Activated naive CD4-positive, alpha-beta T cell (primary cell): ENCODE measurements at places on chromosomes 11 and 22.

DNA sequence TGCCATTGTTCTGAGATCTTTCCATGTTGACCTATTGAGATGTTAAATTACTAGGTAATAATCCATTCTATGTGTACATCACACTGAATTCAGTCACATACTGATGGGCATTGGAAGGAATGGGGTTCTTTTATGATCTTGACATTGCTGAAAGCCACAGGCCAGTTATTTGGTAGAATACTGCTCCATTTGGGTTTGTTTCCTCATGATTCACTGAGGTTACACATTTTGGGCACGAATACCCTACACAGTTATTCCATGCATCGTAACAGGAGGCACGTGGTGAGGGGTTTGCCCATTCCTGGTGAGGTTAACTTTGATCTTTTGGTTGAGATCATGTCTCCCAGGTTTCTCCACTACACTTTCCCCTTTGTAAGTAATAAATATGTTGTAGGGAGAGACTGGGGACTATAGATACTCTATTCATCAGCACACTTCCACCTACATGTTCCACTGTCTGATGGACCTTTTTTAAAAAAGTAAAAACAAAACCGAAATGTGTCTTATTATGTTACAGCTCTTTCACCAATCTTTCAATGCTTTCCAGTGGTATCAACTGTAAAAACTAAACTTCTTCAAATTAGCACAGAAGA lies 12.0 kb upstream of the FOLR1 start:
- no peak for DNase-seq

GRCh38 chr22:44116755-44117684 lies 63.7 kb upstream of the PARVG start:
- no peak for DNase-seq

DNA sequence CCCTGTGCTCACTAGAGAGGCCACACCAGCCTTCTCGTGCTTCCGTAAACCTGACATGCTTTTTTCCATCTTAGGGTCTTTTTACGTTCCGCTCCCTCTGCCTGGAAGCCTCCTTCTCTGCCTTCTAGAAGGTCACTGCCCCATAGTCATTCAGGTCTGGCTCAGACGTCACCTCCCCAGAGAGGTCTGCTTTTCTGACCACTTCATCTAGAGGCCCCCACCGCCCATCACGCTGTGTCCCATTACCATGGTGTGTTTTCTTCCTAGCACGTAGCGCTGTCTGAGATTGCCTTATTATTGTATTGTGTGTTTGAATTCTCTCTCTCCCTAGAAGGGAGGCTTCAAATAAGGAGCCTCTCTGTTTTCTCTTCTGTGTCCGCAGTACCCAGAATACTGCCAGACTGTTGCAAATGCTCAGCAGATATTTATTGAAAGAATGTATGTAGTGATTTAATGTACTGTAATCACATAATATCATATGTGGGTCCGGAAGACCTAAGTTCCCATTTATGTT lies 10.0 kb downstream of the TAB1 start:
- no peak for DNase-seq

- DNase-seq, result no peak
Measured at GRCh38 chr22:19962909-19963806, 21.5 kb upstream of the TXNRD2 start.

DNA sequence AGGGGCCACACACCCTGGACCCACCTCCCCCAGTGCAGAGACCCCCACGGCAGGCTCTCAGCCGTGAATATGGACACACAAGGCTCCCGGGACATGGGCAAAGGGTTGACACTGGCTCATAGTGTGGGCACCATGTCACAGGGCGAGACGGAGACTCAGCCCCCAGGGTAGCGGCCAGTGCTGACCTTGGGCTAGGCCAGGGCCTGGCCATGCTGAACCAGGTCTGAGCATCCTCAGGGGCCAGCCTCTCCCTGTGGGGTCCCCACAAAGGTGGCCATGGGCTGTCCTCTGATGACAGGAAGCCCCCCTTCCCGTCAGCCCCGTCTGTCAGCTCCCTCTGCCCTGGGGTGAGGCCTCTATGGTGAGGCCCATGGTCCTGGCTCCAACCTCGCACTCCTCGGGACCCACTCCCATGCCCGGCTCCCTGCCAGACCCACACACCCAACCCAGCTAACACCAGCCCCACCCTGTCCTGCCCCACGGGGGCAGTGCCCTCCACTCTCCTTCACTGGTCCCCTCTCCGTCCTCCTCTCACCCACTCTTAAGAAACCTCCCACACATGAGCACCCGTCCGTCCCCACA lies 19.0 kb upstream of the PRODH start:
- DNase-seq, result no peak

DNA sequence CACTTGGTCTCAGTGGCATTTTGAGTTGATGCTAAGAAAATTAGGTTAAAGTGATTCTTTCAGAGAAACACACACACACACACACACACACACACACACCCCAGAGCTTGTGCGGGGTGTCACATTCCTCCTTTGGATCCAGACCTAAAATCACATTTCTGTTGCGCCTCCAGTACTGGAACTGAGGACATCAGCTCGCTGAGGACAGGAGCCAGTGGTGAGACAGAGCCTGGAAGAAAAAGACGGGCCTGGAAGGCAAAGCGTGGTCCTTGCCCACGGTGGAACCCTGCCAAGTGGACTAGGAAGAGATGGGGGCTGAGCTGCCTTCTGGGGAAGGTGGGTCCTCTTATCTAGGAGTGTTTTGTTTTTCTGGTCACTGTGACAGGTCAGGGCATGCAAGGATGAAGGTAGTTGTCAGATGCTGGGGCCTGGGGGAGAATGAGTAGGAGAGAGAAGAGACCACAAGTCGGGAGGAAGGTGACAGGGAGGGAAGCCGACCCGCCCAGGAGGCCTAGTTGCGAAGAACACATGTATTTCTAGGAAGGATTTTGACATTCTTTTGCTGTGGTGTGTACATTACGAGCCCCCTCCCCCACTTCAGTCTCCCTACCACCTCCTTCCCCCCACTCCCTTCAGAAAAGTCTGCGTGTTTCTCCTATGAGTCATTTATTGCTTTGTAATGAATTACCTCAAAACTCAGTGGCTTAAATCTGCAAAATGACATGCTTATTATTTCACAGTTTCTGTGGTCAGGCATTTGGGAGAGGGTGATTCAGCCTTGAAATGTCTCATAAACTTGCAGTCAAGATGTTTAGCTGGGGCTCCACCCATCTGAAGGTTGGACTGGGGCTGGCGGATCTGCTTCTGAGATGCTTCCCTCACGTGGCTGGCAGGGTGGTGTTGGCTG lies 4.8 kb upstream of the ELFN2 start:
- DNase-seq, result no peak

DNA sequence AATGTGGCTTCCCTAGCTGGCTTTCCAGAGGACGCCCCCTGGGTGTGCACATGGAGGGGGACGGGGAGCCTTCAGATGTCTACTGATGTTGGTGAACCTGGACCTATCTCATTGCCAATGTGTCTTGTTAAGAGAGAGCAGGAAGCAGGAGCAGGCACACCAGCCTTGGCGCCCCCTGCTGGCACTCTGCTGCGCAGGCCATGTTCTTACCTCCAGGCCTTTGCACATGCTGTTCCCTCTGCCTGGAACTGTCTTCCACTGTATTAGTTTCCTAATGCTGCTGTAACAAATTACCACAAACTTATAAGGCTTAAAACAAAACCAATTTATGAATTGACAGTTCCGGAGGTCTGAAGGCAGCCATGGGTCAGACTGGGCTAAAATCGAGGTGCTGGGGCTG lies 23.6 kb upstream of the MN1 start:
- DNase-seq, result peak; percentile 1

- DNase-seq, result no peak
Measured at GRCh38 chr11:130263351-130263750, 51.4 kb downstream of the ZBTB44 start.

DNA sequence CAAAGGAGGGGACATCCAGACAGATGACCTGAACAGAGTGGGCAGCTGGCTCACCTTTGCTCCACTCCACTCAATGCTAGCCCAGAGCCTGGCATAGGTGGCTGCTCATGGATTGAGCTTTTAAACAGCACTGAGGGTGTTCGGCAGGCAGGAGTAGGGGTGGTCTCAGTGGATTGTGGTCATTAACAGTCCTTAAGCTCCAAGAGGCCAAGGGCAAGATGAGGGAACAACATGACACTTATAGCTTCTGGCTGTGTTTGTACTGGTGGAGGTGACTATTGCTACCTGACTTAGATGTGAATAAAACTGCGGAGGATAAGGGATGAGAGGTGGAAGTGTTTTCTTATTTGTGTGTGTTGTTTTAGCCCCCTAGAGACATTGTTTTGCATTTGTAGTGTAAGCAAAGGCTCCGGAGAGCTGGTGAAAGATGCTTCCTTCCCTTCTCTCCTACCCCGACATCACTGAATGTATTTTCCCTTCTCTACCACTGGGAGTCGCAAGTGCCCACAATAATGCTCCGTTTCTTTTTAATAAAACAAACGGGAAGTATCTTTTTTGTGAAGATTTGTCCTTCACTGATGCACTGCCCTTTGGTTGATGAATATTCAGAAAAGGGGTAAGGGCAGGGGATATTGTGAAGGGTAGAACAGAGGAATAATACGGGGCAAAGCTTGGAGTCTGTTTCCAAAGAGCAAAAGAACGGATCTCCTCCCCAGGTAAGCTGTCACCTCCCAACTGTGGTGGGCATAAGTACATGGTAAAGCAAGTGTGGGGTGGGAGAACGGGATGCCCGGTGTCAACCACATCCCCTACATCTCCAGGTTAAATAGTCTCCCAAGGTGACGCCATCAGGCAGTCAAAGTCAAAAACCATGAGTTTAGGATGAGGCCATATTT lies 27.5 kb upstream of the MTNR1B start:
- no peak for DNase-seq

- DNase-seq, result no peak
Measured at GRCh38 chr11:15670520-15671070, 555.9 kb downstream of the INSC start.

DNA sequence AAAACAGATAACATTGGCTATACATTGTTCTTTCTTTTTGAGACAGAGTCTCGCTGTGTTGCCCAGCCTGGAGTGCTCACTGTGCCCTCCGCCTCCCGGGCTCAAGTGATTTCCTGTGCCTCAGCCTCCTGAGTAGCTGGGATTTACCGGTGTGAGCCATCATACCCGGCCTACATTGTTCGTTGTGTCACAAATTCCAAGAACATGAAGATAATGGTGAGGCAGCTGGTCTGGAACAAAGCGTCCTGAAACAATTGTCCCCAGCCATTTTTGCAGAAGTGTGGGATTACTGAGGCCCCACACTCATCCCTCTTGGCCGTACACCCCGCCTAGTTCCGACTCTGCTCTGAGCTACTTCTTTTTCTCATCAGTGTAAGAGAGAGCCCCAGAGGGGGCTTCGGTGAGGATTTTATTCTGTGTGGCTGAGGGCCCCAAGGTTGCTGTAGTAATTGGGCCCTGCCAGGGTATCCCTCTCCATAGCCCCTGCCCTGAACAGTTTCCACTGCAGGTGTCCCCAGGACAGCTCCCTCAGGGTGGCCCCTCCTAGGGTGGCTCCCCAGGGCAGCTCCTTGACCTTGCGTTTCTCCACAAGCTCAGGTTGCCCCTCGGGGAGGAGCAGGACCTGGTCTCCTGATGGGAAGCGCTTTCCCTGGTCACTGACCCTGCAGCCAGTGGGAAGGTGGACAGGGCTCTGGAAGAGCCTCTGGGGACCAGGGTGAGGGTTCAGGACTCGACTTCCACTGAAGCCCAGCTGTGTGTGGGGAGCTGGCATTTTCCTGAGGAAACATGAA lies 13.1 kb upstream of the ARSA start:
- DNase-seq, result no peak

- no peak for DNase-seq
Measured at GRCh38 chr11:105106140-105106539, 33.4 kb downstream of the CARD18 start.

GRCh38 chr11:96607864-96608558 lies 218.2 kb downstream of the JRKL start:
- no peak for DNase-seq

DNA sequence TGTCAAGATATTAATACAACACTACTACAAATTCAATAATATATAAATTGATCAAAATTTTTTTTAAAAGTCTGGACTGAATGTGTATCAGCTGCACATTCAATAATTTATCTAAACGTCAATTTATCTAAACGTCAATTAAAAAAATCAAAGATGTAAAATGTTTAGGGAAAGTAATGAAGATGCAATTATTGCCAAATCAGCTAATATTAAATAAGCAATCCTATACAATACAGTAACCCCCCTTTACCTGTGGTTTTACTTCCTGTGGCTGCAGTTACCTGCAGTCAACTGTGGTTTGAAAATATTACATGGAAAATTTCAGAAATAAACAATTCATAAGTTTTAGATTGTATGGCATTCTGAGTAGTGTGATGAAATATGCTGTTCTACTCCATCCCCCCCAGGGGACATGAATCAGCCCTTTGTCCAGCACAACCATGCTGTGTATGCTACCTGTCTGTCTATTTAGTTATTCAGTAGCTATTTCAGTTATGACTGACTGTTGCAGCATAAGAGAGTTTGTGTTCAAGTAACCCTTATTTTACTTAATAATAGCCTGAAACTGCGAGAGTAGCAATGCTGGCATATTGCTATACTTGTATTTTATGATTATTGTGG lies 72.2 kb downstream of the CWF19L2 start:
- no peak for DNase-seq

DNA sequence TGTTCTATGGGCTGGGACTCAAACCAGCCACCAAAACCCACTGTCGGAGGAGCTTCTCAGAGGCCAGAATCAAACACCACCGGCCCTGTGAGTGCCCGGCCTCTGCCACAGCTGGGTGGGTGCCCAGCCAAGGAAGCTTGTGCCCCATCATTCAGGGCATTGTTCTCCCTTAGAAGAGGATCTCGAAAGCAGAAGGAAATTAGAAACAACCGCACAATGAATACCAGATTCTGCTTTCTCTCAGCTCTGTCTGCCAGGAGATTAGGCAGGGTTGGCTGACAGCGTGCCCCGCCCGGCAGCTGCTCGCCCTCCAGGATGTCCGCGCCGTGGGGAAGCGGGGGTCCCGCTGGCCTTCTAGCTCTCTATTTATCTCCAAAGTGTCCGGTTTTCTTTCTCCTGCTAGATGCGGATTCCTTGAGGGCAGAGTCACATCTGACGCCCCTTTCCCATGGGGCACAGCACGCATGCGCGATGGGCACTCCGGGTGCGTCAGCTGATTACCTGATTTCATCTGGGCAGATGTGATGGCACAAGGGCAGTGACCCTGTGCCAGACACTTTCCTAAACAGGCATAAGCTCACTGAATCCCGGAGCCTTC lies 25.5 kb downstream of the SCGB1A1 start:
- DNase-seq, result no peak
